ENCODE measurements at places on chromosomes 4 and X.

DNA sequence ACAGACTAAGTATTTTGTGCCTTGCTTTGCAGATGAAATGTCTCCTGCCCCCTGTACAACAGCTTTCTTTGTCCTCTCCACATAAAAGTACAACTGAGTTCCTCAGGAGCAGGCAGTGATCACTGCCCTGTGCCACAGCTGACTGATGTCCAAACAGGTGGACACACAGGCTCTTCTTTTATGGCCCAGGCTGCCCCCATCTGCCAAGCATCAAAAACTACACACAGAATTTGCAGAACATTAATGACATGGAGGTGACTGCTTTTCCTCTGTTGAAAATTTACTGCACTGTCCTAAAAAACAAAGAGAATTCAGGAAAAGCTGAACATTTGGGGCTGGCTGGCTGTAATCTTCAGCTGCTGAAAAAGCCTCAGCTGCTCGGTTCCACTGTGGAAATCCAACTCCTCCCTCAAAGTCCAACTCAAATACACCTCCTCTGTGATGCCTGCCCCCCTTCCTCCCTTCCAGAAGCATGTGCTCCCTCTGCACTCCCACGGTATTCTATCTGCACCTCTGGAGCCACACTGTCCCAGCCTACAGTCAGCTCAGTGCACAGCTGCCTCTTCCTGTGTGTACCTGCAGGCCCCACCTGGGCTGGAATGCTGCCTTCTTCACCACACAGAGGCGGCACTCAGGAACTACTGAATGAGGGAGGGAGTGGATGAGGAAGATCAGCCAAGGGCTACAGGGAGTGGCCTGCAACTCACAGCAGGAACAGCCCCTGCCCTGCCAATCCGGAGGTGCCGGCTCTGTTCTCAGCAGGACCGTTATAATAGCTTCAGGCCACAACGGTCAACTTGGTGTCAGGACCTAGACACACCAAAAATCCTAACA lies 10.3 kb downstream of the AFAP1 start:
- DNase-seq = peak; percentile 70

DNA sequence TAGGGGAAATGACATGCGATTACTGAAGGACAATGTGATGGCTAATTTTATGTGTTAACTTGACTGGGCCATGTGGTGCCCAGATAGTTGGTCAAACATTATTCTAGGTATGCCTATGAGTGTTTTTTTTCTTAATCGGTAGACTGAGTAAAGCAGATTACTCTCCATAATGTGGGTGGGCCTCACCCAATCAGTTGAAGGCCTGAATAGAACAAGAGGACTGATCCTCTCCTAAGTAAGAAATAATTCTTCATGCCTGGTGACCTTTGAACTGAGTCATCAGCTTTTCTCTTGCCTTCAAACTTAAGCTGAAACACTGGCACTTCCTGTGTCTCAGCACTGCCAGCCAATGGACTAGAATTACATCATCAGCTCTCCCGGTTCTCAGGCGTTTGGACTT lies 164.0 kb upstream of the FGF13 start:
- DNase-seq = no peak

DNA sequence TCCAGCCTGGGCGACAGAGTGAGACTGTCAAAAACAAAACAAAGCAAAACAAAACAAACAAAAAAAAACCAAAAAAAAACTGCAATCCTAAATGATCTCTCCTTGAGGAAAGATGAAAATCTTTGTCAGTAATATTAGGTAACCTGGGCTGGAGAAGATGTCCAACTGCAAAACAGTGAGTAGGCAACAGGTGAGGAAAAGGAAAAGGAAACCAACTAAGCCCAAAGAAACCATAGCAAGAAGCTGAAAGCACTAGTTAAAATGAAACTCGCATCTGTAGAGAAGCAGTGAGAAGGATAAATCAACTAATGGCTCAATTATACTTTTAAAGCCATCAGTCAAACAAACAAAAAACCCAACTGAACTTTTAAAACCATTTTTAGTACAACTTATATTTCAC lies 54.2 kb downstream of the ENOX2 start:
- DNase-seq = no peak

GRCh38 chrX:10833299-10834169 lies 213.1 kb upstream of the MID1 start:
- peak; percentile 34 for DNase-seq

- DNase-seq = no peak
Measured at GRCh38 chrX:69015156-69015555, 150.1 kb downstream of the PJA1 start.

- DNase-seq = peak; percentile 30
Measured at GRCh38 chr4:82774711-82775171, 23.9 kb downstream of the SCD5 start.

Data from foreskin fibroblast (primary cell).